Camera-type eye (tissue), 1 donor: ENCODE measurements at places on chromosomes 7 and 10. TPM values are rescaled to one million over a fixed set of nuclear protein-coding genes. Genes with fewer than 3 reads are reported as not detected.

PALD1 gene
- 11.7 TPM for total RNA-seq

LIPJ gene
- total RNA-seq, result 0.22 TPM

NDUFA5 gene
- 113 TPM for total RNA-seq

CCDC3 gene
- total RNA-seq, result 13.0 TPM

IQUB gene
- 4.2 TPM for total RNA-seq

LBX1 gene
- total RNA-seq, result not detected
